ENCODE measurements at places on chromosomes 2 and 18. TPM values are rescaled to one million over a fixed set of nuclear protein-coding genes. Genes with fewer than 3 reads are reported as not detected.
A peak's percentile ranks its signal among the peaks of the same experiment; 100 is the strongest.

DNA sequence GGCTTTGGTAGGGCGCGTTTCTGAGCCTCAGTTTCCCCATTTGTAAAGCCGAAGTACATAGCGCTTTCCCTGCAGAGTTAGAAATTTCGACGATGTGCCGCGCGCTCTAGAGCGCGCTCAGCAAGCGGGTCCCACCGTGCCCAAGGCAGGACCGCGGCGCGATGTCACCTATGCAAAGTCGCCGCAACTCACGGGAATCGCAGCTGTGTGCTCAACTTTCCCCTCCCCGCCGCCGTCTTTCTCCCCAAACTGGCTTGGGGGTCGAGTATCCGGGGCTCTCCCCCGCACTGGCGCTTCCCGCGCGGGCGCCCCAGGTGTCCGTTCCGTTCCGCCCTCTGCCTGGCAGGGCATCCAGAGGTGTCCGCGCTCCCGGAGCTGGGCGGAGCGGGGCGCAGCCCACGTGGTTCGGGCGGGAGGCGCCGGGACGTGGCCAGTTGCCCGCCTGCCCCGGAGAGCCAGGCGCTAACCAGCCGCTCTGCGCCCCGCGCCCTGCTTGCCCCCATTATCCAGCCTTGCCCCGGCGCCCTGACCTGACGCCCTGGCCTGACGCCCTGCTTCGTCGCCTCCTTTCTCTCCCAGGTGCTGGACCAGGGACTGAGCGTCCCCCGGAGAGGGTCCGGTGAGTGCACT lies at the start of gene MLPH:
TSS of gene MLPH (plus strand) at position 433 of the 630 bp plus-strand sequence. CDS start 6,176 bp downstream, outside the sequence.
- DNase-seq, result no peak

GRCh38 chr18:60070631-60071030 lies 170.8 kb downstream of the PMAIP1 start:
- no peak for DNase-seq

DNA sequence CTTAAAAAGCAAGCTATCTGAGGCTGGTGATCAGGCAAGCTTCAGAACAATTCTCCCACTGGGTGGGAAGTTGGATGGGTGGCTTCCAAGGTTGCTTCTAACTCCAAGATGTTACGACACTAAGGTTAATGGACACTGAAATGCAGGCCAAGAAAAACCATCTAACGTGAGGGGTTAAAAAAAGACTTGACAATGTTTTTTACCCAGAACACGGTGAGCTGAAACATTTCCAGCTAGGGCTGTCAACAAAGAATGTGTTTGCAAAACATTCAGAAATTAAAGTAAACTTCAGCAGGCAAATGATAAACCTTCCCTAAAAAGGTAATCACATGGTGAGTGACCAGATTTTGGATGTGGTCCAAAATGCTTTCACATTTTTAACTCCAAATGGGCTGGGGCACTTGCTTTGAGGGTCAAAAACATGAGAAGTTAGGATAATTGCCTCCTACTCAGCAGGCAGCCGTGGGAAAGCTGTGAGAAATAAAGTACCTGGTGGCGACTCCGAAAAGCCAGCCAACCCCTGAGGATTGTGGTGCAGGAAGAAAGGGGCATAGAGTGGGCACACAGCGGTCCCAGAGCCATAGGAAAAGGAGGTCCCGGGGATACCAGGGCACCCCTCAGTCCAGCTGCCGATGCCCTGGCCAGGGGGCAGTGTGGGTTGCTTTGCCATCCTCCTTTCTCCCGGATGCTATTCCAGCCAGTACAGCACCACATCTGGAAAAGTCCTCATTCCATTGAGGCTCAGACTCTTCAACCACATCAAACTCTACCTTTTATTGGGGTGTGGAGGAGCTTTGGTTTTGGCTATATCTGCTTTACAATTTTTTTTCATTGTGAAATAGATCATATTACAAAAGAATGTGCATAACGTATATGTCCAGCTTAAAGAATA lies 90.0 kb upstream of the ATL2 start:
- no peak for DNase-seq

- DNase-seq, result no peak
These were observed 121.8 kb upstream of the SLC1A4 start for GRCh38 chr2:64867253-64867996.

GRCh38 chr2:206836722-206837121 lies 71.3 kb downstream of the FASTKD2 start:
- no peak for DNase-seq

DNA sequence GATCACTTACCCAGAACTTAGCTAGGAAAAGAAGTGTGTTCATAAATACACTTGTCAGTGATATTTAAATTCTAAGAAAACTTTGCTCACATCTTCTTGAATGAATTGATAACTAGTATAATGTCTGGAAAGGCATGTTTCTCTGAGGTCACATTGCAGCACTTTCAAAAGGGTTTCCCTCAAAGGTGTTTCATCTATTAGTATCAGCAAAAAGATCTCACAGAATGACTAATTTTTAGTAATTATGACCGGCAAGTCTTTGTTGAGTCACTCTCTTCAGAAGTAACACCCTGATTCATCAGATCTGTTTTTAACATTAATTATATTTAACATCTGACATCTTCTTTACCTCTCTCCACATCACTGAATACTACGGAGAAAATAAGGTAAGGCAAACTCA lies 222.3 kb downstream of the IKZF2 start:
- no peak for DNase-seq

GRCh38 chr18:46067438-46068007 lies 4.5 kb downstream of the PSTPIP2 start:
- no peak for DNase-seq

DNA sequence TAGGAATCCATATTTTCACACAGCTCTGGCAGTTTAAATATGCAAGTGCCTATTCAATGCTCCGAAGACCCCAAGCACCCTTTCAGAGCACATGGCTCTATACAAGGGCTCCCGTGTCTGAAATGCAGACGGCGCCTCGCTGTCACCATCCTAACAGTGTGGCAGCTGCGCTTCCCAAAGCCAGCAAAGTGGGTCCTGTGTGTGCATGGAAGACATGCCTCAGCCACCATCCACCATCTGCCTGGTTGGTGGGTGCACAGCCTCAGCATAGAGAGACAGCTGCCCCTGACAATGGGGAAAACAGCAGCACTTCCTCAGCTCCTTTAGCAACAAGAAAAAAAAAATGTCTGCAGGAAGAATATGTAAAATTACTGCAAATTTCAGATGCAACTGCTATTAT lies 218.1 kb downstream of the SP3 start:
- DNase-seq, result no peak

DNA sequence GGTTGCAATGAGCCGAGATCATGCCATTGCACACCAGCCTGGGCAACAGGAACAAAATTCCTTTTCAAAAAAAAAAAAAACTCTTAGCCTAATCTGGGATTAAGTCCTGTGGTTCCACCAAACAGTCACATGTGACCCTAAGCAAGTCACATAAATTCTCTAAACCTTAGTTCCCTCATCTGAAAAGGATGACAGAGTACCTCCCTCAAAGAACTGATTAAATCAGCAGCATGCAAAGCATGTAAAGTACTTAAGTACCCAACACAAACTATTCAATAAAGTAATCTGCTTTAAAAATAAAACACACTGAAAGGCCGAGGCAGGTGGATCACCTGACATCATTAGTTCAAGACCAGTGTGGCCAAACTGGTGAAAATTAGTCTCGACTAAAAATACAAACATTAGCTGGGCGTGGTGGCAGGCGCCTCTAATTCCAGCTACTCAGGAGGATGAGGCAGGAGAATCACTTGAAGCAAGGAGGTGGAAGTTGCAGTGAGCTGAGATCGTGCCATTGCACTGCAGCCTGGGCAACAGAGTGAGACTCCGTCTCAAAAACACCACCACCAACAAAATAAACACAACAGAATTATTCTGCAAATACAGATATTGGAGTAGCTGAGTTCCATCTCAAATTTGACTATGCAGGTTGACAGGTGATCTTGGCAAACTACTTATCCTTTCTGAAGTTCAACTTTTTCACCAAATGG lies 7.0 kb downstream of the USP34 start:
- peak; percentile 21 for DNase-seq

DNA sequence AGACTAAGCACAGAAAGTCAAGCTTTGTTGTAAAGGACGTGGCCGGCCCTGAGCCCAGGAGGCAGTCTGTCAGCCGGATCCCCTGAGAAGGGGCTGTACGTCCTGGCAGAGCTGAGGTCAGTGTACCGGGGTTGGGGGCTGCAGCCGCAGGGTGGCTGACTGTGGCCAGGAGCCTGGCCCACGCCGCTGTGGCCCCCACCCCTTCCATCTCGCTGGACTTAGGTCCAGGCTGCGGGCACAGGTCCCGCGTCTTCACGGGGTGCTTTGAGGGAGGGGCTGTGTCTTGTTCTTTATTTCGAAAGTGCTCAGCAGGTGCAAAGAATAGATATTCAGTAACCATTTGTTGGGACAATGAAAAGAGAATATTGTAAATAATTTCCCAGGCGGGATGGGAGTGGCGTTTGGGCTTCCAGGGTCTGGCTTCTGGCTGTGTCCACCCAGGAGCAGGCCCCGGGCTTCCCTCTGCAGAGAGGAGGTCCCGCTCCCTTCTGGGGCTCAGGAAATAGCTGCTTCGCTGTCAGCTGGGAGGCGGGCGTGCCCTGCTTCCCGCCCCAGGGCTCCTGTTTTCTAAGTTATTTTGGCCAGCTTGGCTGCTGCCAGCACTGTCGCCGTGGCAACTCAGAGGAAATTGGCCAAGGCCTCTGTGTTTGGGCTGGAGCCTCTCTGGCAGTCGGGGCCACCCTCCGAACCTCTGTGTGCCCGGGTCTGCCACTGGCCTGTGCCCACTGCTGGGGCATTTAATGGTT lies 7.4 kb downstream of the NFATC1 start:
- no peak for DNase-seq

DNA sequence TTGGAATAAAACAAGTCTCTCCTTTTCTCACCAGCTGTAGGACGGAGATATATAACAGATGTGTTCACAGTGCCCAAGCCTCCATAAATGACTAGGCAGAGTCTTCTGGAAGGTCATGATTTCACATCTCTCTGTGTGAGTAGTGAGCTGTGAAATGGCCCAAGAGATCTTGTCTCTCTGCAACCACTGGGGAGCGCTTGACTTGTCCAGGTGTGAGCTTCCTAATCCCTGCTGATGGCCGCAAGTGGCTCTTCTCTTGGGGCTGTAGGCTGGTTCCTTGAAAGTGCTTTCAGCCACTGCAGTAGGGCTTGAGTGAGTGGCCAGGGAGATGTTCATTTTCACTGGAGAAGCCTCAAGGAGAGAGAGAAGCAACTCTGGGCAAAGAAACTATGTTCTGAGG lies 38.1 kb upstream of the OTOS start:
- no peak for DNase-seq

- DNase-seq, result no peak
These were observed 57.4 kb upstream of the LGALSL start for GRCh38 chr2:64396551-64396950.

- no peak for DNase-seq
These were observed 190.4 kb downstream of the FMNL2 start for GRCh38 chr2:152525277-152525838.

- DNase-seq, result no peak
These were observed 31.6 kb downstream of the STK39 start for GRCh38 chr2:168215813-168216212.

DNA sequence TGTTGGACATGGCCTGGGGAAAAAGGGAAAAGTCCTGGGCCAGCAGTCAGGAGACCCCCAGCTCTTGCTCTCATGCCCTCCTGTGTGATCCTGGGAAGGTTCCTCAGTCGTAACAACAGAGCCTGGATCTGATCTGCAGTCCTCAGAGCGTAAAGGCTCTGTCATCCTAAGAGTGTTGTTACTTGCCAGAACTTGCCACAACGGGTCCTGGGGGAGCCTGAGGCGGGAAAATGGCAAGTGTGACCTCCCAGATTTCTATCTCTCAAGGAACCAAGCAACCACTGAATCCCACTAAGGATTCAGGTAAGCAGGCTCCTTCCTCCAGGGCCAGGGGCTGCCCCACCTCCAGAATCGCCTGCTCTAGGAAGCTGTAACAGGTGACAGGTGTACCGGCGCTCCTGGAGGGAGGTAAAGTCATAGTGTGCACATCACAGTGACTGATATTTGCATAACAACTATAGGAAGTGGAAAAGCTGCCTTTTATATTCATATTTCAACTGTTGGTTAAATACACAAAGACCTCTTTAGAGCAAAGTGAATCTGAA lies 18.4 kb downstream of the HS1BP3 start:
- DNase-seq, result no peak

- peak; percentile 54 for DNase-seq
These were observed 169.9 kb upstream of the SLC39A10 start for GRCh38 chr2:195486987-195487644.

DNA sequence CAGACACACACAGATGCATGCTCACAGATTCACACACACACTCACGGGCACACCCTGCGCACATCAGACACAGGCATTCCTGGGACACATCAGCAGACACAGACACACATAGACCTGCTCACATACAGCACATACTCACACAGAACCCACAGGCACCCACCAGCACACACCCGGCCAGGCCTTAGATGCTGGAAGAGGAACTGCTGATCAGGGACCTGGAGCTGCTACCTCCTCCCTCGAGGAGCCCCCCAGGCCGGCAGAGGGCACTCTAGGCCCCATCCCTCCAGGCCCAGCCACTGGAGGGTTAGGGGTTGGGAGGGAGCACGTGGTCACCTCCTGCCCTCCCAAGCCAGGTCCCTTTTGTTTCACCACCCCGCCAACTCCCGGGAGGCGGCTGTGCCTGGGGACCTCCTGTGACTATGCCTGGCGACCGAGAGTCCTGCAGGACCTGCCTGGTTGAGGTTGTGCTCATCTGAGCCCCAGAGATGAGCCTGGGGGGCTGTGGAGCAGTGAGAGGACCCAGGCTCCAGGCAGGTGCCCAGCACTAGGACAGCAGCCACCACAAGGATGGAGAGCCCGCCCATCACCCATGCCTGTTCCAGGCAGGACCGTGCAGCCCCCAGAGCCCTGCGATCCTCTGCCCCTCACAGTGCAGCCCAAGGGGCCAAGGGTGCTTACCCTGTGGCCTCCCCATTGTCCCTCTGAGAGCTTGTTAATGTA lies 21.0 kb upstream of the PTMA start:
- peak; percentile 83 for DNase-seq

- no peak for DNase-seq
These were observed 155.9 kb downstream of the WDPCP start for GRCh38 chr2:63432373-63432772.

DNA sequence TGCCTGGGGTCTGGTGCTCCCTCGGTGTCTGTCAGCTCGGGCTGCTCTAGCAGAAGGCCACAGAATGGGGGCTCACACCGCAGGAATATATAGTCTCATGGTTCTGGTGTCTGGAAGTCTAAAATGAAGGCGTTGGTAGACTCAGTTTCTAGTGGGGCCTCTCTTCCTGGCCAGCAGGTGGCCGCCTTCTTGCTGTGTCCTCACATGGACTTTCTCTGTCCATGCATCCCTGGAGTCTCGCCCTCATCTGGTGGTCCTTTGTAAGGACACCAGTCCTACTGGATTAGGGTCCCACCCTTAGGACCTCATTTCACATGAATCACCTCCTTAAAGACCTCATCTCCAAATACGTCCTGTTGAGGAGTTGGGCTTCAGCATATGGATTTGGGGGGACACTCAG lies 65.7 kb downstream of the RRM2 start:
- peak; percentile 65 for DNase-seq

- DNase-seq, result no peak
These were observed 45.1 kb upstream of the GPC1 start for GRCh38 chr2:240390091-240391073.

ANXA4 gene
- 10.2 TPM for polyA plus RNA-seq

PRKAG3 gene
- not detected for polyA plus RNA-seq

TCF7L1 gene
- 0.03 TPM for polyA plus RNA-seq

NT5DC4 gene
- 5.0 TPM for polyA plus RNA-seq

FBLN7 gene
- polyA plus RNA-seq, result not detected

CRYBA2 gene
- polyA plus RNA-seq, result not detected

ZNF892 gene
- polyA plus RNA-seq, result 0.09 TPM

TUBA3E gene
- polyA plus RNA-seq, result 0.09 TPM

MYOM1 gene
- 0.32 TPM for polyA plus RNA-seq

SLC35F5 gene
- polyA plus RNA-seq, result 21.3 TPM

STAT4 gene
- not detected for polyA plus RNA-seq

MAB21L4 gene
- 0.03 TPM for polyA plus RNA-seq

ALPG gene
- polyA plus RNA-seq, result not detected

ALPP gene
- 0.03 TPM for polyA plus RNA-seq

RAPGEF4 gene
- not detected for polyA plus RNA-seq

USP34 gene
- polyA plus RNA-seq, result 54.1 TPM

Measured in K562 (cell line).